ENCODE measurements at places on chromosomes 5 and 9.

GRCh38 chr9:128065907-128066712, 1.0 kb downstream of the NAIF1 start:
- DNase-seq: no peak

DNA sequence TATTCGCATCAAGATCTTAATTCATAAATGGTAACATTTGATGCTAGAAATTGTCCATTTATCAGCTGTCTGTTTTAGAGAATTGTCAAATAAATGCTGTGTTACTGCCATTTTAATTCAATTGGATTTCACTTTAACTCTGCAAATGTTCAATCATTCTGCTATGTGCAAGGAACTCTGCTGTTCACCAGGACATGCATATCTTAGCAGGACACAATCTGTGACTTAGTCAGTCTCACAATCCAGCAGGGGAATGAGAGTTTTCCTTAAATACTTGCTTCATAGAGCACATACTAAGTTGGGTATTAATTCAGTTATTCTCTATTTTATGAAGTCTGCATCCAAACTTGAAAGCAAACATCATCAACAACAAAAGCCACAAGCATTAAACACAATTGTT, 488.7 kb upstream of the MEF2C start:
- DNase-seq: no peak

GRCh38 chr5:124052201-124052600, 540.2 kb downstream of the CSNK1G3 start:
- DNase-seq: no peak

DNA sequence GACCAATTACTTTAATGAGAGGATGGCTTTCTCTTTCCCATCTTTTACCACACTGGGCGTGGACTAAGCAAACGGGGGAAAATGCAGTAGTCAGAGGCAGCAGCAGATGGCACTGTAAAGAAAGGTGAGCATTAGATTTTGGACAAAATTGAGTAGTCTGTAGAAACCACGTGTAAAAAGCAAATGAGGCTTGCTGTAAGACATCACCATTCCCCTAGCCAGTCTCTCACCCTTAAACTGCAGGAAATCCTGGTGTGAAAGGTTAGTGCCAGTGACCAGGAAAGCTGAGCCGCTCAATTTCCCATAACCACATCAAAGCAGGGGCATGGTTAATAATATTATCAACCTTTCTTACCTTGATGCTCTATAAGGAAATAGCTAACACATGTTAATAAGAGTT, 31.8 kb downstream of the SPATA31C2 start:
- no peak for DNase-seq

DNA sequence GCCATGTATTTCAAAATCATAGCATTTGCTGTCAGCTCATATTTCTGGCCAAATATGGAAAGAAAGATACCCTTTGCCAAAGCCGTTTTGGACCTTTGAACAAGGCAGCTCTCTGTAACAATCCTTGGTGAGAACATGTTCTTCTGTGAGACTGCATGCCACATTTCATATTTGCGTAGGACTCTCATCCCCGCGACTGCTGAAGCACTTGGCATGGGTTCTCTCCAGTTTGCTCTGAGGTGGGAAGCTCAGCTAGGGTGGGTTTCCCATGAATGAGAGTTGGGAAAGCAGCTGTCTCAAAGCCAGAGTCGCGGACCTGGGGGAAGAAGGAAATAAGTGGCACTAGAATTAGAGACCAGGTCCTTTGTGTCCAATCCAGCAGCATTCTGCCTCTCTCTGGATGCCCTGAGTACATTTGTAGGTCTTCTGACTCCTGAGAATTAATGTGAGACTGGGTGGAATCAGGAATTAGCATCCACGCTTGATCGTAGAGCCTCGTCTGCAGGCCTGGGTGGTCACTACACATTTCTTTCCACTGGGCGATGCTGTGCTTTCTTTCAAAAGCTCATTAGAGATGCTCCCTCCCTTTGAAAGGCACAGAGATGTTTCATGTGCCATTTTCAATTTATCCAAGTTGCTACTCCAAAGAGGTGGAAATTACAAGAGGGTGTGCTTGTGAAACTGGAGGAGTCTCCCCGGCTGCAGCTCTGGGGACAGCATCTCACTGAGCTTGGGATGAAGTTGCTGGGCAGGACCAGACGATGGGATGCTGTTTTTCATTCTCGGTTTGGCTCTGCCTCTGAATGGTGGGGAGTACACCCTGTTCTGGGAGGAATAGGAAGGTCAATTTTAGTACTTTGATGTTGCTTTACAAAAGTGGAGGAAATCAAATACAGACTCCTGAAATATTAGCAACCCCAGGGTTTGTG, 197.2 kb downstream of the GADD45G start:
- no peak for DNase-seq

DNA sequence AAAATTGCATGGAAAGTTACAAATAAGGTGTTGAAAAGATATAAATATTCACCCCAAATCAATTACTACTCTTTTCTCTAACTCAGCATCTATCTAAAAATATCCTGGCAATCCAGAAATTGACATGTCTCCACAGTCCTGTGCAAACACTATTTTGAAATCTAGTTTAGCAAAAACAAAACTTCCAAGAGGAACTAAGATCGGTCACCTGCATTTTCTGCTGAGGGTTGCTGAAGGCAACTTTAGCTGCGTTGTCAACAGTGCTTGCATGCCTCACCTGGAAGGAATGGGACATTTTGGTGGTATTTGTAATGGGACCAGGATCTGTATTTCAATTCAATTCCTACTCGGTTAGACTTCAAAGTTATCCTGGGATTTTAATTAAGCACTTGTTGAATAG, 398.3 kb downstream of the NTRK2 start:
- no peak for DNase-seq

DNA sequence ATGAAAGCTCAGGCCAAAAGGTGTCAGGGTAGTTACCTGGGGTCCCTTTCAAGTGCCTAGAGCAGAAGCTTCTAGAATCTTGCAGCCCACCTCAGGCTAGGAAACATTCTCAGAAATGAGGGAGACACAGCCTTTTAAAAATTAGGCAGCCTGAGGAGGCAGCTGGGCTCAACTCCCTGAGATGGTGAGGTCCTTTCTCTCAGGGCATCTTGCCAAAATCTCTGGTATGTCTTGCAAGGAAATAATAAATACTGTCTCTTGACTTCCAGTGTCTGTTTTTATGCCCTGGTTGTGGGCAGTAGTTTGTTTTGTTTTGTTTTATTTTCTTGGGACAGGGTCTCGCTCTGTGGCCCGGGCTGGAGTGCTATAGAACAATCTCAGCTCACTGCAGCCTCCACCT, 100.9 kb upstream of the APC start:
- no peak for DNase-seq

DNA sequence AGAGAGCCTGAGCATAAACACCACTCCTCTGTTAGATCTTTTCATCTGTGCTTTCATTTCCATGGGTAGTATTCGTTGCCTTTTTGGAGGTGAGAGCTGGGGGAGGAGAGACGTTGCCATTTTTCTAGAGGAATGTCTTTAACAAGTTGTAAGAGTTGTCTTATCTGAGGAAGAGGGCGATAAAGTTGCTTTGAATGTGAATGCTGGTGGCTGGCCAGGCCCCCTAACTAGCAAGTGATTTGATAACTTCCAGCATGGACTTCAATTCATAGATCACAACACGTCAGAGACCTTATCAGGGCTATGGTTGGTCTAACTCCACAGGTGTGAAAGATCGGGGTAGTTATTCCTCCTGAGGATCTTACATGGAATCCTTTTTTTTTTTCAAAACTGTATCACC, 30.0 kb upstream of the AOPEP start:
- no peak for DNase-seq

DNA sequence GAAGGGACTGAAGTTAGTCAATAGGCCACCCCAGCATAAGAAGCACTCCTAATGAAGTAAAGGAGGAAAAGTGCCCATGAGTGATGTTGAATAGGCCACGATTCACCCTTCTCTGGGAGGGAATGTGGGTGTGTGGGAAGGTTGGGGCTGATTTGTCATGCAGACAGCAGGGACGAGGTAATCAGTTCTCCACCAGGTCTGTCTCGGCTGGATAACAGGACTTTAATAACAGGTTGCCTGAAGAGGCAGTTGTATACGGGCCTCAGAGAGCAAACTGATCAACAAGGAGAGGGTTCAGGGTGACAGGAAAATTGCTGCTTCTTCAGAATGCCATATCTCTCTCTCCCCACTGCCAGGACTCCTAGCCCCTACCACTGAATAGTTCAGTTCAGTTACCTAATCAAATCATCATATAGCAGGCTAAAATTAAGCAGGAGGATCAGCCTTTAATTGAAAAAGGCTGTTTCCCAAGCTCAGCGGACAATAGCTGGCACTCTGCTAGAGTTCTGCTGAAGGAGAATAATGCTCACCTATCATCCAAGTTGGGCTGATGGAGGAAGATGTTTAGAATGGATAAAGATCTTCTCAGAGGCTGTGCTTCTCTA, 43.6 kb upstream of the SMIM32 start:
- no peak for DNase-seq

- peak; percentile 43 for DNase-seq
Measured at GRCh38 chr5:124580925-124581737, 165.3 kb downstream of the ZNF608 start.

- no peak for DNase-seq
Measured at GRCh38 chr9:99134893-99135341, 30.0 kb downstream of the TGFBR1 start.

DNA sequence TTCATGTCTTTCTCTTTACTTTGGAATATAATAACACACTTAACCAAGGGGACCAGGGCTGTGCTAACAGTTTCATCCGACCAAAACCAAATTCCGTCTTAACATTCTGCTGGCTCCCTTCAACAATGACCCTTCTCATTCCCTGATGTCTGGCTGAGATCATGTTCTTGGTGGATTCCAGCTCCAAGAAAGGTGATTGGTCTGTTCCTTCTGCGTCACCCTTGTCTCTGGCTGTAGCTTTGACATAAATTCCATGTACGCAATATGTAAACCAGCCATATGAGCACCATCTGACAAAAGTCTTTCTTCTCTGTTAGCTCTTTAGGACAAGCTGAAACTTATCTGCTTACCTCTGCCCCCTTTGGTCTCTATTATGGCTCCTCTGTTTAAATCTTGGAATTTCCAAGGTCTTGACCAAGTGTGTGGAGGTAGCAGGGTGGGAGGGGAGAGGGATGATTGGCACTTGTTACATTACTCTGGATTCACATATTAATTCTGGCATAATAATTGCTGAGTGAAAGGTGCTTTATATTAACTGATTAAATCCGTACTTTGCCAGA, 45.7 kb upstream of the HSD17B4 start:
- no peak for DNase-seq

- no peak for DNase-seq
Measured at GRCh38 chr9:93148721-93149120, 14.7 kb upstream of the NINJ1 start.

- no peak for DNase-seq
Measured at GRCh38 chr9:137376386-137376785, 46.6 kb downstream of the EXD3 start.

DNA sequence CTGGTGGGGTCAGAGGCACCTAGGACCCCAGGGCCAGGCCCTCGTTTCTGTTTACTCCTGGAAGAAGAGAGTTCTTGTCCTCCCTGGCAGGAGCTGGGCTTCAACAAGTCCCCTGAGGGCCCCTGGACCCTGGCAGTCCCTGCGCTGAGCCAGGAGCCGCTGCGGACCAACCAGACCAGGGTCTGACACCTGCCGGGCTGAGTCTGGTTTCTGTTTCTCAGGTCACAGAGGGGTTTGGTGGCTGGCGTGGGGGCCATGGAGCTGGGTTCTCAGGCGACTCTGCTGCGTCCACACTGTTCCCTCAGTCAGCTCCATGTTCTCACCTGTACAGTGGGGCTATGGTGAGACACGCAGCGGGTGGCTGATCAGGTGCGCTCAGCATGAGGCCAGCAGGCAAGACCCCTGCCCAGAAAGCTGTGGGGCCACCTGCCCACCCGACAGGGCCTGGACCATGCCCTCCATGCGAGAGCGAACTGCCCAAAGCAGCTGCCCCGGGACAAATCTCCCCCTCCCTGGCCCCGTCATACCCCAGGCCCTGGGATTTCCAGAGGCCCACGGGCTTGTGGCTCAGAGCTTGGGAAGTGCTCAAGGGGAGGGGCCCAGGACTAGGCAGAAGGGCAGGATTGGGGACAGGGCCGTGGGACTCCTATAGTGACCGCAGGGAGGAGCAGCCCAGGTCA, 17.9 kb upstream of the NOTCH1 start:
- no peak for DNase-seq

DNA sequence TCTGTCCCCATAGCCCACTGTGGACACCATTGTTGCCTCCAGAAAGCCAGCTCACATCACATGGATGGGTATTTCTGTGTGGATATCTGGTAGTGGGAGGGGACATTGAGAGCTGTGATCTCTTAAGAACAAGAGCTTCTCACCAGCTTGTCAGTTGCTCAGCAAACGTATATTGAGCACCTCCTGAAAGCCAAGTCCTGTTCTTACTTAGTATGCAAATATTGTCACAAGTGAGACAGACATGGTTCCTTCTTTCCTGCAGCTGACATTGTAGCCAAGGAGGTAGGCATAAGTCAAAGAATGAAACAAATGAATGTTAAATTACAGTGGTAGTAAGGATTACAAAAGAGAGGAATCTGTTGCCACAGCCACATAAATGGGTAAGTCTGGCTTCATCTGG, 3.8 kb downstream of the TCOF1 start:
- no peak for DNase-seq

DNA sequence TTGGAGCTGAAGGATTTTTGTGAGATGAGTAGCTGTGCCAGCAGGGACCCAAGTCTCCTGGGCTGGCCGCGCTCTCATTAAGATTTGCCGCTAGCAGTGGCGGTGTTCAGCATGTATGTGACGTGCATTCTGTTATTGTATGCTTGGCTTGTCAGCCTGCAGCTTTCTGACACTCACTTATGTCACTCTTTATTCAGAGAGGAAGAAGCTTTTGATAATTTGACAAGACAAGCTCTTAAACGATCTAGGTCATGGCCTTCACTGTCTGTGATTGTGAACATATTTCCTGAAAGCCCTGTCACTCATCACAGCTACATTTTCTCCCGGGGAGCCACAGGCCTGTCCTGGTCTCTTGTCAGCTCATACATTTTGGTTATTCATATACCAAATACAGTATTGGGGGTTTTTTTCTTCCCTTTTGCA, 98.2 kb upstream of the GRHPR start:
- peak; percentile 9 for DNase-seq

DNA sequence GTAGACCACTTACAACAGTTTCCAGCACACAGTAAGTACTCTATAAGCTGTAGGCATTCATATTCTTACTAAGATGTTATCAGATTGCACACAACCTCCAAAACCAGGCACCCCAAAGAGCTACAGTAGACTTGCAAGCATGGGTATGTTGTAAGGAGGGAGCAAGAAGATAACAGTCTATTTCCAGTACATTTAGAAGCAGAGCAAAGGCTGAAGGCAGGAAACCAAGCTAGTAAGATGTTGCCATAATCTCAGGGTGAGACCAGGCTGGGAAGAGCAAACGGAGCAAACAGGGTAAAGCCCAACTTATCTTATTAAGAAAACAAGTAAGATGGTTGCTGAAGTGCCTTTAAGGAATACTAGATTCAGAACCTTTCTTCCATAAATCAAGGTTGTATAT, 161.1 kb downstream of the GLIS3 start:
- no peak for DNase-seq

Measured in neural crest cell (in vitro differentiated cells).